SW 1271 (cell line): ENCODE measurements at places on chromosomes 12 and 14.

- DNase-seq, result no peak
These were observed 27.8 kb downstream of the PELI2 start for GRCh38 chr14:56145965-56146364.

GRCh38 chr12:48197549-48197970 is 5.5 kb downstream of the OR10AD1 start:
- peak; percentile 71 for DNase-seq

DNA sequence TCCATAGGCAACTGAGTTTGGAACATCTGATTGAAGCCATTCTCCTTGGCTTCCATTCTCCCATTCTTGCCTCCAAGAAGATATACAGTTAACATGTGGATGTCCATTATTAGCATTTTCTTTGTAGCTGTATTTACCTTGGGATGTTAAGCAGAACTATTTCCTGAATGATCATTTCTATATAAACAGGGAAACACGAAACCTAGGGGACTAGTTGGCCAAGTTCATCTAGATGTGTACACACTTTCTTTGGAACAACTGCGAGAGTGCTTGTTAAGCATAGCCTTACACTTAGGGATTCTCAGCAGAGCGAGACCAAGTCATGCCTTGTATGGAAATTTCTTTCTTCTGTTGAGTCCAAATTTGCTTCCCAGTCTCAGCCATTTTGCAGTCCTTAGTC is 42.1 kb downstream of the DRAM1 start:
- DNase-seq, result no peak

GRCh38 chr14:54778618-54779345 is 123.8 kb downstream of the GCH1 start:
- DNase-seq, result no peak

DNA sequence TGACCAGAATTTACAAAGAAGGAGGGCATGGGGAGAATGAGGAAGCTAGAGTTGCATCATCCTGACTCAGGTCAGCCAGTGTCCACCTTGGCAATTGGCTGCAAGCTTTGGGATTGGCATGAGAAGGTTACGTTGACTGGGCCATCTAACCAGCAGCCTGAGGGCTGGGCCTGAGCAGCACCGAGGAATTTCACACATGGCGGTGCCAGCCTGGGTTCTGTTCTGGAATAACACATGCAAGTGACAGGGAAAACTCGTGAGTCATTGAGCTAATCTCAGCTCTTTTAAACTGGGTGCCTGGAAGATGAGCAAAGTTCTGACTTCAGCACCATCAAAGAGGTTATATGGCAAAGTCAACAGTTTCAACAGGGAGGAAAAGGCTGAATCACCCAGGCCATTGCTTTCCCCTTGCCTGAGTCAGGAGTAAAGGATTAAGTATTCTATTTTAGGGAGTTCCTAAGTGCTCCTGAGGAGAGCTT is 543.2 kb upstream of the TBX3 start:
- DNase-seq, result no peak

DNA sequence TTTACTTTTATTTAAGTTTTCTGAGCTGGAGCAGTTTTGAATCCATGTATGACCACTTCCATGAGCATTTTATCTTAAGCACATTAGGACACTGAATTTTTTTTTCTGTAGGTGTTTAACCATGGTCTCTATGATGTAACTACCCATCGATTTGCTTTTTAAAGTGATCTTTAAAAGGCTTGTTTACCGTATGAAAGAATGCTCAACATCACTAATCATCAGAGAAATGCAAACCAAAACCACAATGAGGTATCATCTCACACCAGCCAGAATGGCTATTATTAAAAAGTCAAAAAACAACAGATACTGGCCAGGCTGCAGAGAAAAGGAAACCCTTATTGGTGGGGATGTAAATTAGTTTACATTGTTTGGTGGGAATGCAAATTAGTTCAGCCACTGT is 23.0 kb downstream of the GLRX5 start:
- DNase-seq, result no peak

DNA sequence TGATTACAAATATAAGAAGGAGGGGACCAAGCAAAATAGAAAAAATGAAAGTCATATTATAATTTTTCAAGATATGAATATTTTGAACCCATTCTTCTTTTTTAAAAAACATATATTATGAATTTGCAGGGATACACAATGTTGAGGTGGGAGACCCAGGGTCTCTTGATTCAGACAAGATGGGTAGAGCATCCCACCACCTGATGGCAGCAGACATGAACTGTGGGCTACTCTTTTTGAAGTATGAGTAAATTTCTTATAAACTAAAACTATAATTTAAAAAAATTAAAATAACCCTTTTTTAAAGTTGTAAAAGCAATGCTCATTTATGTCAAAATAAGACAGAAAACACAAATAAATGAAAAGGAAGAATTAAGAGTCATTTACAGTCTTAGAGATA is 202.7 kb upstream of the PRICKLE1 start:
- DNase-seq, result no peak

- DNase-seq, result no peak
These were observed 44.8 kb downstream of the BCL2L14 start for GRCh38 chr12:12115514-12115913.

DNA sequence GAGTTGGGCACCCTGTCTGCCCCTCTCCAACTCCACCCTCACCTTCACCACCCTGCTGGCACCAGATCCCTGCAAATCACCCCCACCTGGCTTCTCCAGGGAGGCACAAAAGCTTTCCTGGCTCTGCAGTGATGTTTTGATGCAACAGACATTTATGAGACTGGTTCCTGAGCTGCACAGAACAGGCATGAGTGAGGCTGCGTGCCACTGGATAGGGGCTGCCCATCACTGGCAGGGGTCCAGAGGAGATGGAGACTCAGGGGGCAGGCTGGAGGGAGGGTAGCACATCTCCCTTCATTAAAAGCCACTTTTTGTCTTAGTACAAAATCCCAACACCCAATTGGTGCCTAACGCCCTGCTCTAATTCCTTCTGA is 17.3 kb upstream of the ZDHHC22 start:
- no peak for DNase-seq

GRCh38 chr12:40010899-40011774 is 94.7 kb downstream of the SLC2A13 start:
- peak; percentile 44 for DNase-seq
